Fibroblast of skin of left quadriceps (primary cell): ENCODE measurements at places on chromosomes 1 and 21.

DNA sequence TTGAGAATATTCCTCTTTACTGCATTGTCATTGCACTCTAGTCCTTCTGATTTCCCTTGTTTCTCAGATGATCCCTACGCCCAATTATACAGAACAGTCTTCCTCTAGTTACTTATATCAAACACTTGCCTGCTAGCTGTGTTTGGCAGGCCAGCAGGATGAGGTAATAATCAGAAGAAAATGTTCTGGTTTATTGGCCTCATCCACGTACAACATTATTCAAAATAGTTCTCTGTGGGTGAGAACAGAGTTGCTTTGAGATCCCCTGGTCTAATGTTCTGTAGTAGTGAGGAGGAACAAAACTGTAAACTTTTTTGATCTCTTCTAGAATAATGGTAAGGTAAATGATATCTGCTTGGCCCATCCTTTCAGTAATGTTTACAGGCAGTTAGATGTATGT lies 22.3 kb upstream of the C1orf105 start:
- no peak for DNase-seq

DNA sequence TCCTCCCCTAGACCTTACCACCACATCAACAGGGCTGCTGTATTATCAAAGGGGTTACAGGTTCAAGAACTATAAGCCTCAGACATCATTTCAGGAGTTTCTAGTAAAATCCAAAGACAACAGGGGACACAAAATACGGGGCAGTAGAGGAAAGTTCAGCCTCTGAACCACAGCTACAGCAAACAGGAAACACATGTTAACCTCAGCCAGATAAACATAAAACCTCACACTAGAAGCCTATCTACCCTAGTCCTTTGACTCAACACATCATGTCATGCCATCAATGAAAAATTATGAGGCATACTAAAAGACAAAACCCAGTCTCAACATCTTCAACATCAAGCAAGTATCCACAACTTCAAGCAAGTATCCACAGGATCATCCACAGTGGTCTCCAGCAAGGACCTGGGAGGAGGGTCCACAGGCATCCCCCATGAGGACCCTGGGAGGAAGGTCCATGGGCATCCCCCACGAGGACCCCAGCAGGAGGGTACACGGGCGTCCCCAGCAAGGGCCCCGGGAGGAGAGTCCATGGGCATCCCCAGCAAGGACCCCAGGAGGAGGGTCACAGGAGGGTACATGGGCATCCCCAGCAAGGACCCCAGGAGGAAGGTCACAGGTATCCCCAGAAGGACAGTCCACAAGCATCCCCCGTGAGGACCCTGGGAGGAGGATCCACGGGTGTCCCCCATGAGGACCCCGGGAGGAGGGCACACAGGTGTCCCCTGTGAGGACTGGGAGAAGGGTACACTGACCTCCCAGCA lies 440.0 kb downstream of the MATN1 start:
- DNase-seq: no peak

- DNase-seq: no peak
Measured at GRCh38 chr1:7930645-7931445, 9.8 kb downstream of the TNFRSF9 start.

GRCh38 chr21:15695241-15695640 lies 34.5 kb upstream of the USP25 start:
- no peak for DNase-seq

- DNase-seq: no peak
Measured at GRCh38 chr1:117828201-117828600, 101.2 kb downstream of the GDAP2 start.

DNA sequence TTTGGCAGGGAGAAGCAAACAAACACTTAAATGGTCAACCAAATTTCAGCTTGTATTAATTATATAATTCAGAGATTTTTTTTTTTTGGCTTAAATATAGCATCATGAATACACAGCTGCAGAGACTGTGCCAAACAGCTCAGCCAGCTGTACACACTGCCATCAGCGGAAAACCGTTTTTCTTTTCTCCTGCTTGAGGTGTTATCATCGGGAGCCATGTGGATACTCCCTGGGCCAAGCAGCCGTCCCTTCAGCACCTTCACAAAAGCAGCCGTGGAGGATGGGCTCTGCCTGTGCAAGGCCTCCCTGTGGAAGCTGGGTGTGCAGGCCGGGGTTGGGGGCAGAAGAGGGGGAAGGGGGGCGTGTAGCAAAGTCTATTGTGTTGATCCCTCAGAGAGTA lies 85.0 kb downstream of the NUF2 start:
- DNase-seq: no peak

GRCh38 chr1:20721117-20722061 lies 3.6 kb upstream of the KIF17 start:
- no peak for DNase-seq

DNA sequence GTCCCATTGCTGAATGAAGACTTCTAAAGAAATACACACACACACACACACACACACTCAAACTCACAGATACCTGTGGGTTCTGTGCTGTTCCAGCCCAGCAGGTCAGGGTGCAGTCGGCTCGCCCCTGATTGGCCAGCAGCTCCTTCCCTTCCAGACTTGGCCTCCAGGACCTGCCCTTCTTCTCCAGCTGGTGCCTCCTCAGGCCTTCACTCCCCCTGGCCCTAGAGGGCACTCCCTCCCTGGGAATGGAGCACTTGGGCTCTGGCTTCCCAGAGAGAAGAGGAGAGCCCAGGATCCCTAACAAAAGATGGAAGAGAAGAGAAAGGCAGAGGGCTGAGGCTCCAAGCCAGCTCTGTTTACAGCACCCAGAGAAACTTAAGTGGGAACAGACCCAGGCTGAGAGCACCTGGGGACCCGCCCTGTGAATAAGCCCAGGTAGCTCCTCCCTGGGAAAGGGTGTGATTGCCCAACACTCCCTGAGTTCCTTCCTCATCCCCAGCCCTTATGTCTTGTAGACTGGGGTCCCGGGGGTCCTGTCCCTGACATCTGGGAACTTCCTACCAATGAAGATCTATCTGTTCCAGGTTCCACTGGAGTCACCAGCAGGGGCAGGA lies at the start of gene PGLYRP3:
TSS of gene PGLYRP3 (minus strand) at position 383 of the 617 bp plus-strand sequence. CDS start 2,287 bp downstream, outside the sequence.
- DNase-seq: no peak
